ENCODE measurements at places on chromosomes 4 and X. TPM values are rescaled to one million over a fixed set of nuclear protein-coding genes. Genes with fewer than 3 reads are reported as not detected.

Gene FRAS1
- 5.0 TPM for total RNA-seq

Gene MAPK10
- 14.4 TPM for total RNA-seq

Gene MAGIX
- 1.4 TPM for total RNA-seq

Gene DUX4
- total RNA-seq: not detected

Gene UGT2B17
- not detected for total RNA-seq

Gene FDCSP
- total RNA-seq: not detected

Gene TEX28
- not detected for total RNA-seq

Gene PFKFB1
- under 0.01 TPM for total RNA-seq

Gene MAOB
- total RNA-seq: 0.28 TPM

Gene HSD17B10
- 101 TPM for total RNA-seq

Gene SHOX
- total RNA-seq: not detected

Gene GAGE2A
- not detected for total RNA-seq

Gene BTC
- 0.43 TPM for total RNA-seq

Gene CNKSR2
- total RNA-seq: 1.6 TPM

All from smooth muscle cell of bladder (primary cell).